ENCODE measurements at places on chromosomes 3 and 15. TPM values are rescaled to one million over a fixed set of nuclear protein-coding genes. Genes with fewer than 3 reads are reported as not detected.

DNA sequence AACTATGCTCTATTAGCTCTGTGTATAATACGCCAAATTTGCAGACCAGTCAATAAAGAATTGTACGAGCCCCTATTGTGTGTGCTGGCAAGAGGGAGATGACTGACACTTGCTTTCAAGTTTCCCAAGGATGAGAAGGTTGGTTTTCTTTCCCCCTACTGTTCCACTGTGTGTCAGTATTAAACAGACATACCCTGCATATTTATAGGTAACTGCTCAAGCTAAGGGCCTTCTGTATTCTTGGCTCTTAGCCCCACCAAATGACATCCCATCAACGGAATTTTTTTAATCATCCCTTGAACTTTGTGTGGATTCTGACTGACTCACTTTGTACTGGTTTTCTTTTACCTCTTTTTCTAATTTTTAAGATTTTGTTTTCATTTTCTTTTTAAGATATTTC lies 60.6 kb upstream of the GYG1 start:
- DNase-seq = no peak

GRCh38 chr15:69629631-69630161 lies 177.1 kb downstream of the RPLP1 start:
- peak; percentile 19 for DNase-seq

The ISLR2 gene
- total RNA-seq = not detected

GRCh38 chr3:40162616-40163015 lies 146.9 kb upstream of the EIF1B start:
- no peak for DNase-seq

GRCh38 chr3:194565597-194566190 lies 67.5 kb downstream of the TMEM44 start:
- no peak for DNase-seq

- DNase-seq = no peak
Observed at GRCh38 chr3:139732729-139733128, 55.0 kb upstream of the NMNAT3 start.

GRCh38 chr15:93943586-93943985 lies 287.8 kb upstream of the MCTP2 start:
- no peak for DNase-seq

- DNase-seq = no peak
Observed at GRCh38 chr3:142580061-142580423, 1.5 kb upstream of the ATR start.

DNA sequence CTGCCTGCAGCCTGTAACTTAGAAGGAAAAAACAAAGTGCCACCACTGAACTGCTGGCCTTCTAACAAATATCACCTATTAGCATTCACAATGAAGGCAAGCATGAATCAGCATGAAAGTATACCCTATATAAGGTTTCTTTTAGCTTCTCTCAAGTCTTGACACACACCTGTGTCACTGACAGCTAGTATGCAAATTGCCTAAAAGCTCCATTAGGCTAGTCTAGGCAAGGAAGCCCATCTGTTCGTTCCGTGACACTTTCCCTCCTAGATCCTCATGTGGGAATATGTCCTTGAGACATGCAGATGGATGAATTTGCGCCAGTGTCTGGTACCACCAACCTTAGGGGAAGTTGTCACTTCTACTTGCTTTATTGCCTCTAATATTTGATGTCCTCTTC lies 129.3 kb downstream of the RBMS3 start:
- no peak for DNase-seq

The STAC gene
- total RNA-seq = not detected

DNA sequence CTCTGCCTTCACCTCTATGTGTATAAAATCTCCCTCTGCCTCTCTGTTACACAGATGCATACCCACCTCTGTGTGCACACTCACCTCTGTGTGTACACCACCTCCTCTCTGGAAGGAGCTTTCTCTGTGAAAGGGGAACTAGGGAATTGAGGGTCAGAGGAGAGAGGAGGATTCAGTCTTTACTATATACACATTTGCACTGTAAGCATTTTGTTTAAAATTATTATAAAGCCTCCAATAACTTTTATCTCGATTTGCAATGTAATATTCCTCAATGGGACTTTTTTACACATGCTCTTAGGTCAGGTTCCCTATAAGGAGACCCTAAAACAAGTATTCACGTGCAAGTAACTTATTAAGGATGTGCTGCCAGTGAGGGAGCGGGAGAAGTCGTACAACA lies 82.5 kb downstream of the OXNAD1 start:
- DNase-seq = no peak

DNA sequence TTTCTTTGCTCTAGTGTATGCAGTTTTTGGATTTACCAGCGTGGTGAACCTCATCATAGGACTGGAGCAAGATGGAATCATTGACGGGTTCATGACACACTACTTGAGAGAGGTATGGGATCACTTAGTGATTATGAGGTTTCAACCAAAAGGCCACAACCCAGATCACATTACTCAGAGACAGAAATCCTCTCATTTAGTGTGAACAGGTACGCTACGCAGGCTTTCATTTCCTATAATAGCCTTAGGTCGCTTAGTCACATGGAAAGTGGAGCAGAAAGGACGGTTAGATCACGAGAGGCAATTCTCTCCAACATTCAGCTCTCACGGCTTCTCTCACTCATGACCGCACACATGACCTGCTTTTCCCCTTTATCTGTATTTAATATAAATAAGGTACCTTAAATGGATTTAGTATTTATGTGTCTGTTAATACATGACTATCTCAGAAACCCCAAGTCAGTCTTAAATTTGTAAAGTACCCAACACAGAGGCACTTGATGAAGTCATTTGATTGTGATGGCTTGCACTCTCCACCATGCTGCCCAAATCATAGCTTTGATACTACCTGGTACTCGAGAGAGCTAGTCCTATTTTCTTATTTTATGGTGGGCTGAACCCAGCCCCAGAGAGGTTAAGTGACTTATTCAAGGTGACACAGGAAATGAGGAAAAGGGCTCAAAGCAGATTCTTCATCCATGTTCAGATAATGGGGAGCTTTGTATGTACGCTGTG lies 8.6 kb downstream of the TM6SF1 start:
- peak; percentile 11 for DNase-seq

The SLC2A2 gene
- not detected for total RNA-seq

GRCh38 chr3:12380461-12380860 lies 91.6 kb downstream of the PPARG start:
- DNase-seq = no peak

GRCh38 chr3:182366746-182367145 lies 426.6 kb upstream of the ATP11B start:
- no peak for DNase-seq

GRCh38 chr3:162285259-162285658 lies 788.7 kb downstream of the OTOL1 start:
- DNase-seq = no peak

GRCh38 chr3:188076176-188076575 lies 77.8 kb upstream of the LPP start:
- DNase-seq = no peak

Measured in activated CD8-positive, alpha-beta T cell treated with anti-CD3 and anti-CD28 coated beads, Interleukin-2, amount 10 ng/mL, durations not matched to agents 7 days and 5 days (primary cell).